ENCODE measurements at places on chromosomes 3 and 15. TPM values are rescaled to one million over a fixed set of nuclear protein-coding genes. Genes with fewer than 3 reads are reported as not detected.

CEP19 gene
- 10.6 TPM for total RNA-seq

PLSCR2 gene
- total RNA-seq = not detected

SSUH2 gene
- total RNA-seq = 0.76 TPM

MAP3K13 gene
- 12.6 TPM for total RNA-seq

CHRFAM7A gene
- 0.60 TPM for total RNA-seq

CNTN4 gene
- total RNA-seq = 0.17 TPM

C3orf85 gene
- total RNA-seq = not detected

MGLL gene
- total RNA-seq = 19.6 TPM

HDC gene
- total RNA-seq = not detected

IL17RB gene
- total RNA-seq = under 0.01 TPM

TNFAIP8L3 gene
- total RNA-seq = 127 TPM

SEMA3G gene
- 59.4 TPM for total RNA-seq

SPSB4 gene
- total RNA-seq = under 0.01 TPM

PARP14 gene
- 77.4 TPM for total RNA-seq

TMEM89 gene
- not detected for total RNA-seq
